Neural crest cell (in vitro differentiated cells): ENCODE measurements at places on chromosomes 7 and 10. TPM values are rescaled to one million over a fixed set of nuclear protein-coding genes. Genes with fewer than 3 reads are reported as not detected.

SH2D4B gene
- total RNA-seq, result 0.09 and 0.16 TPM in 2 replicates

DNA sequence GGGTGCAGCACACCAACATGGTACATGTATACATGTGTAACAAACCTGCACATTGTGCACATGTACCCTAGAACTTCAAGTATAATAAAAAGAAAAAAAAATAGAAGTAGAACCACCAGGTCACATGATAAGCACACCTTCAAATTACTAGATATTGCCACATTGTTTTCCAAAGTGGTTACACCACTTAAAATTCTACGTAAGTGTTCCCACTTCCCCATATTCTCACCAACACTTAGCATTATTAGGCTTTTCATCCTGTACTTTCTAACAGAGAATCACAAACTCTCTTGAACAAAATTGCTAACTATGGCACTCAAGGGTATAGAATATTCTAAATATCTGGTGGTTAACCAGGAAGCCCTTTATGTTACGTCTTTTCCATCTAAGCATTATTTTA lies 22.6 kb downstream of the SH3PXD2A start:
- H3K36me3 ChIP-seq, result peaks cover 9% of the 10 kb centered on the region
- no peak for DNase-seq
- H3K4me3 ChIP-seq, result no peak overlapping the region
- H3K27me3 ChIP-seq, result no peaks in the 10 kb centered on the region

BICC1 gene
- 2.4 and 2.5 TPM in 2 replicates for total RNA-seq

GRCh38 chr7:95861041-95861440 lies 88.7 kb downstream of the DYNC1I1 start:
- H3K4me1 ChIP-seq, result no peaks in the 10 kb centered on the region
- H3K36me3 ChIP-seq, result no peaks in the 10 kb centered on the region
- DNase-seq, result no peak
- H3K27me3 ChIP-seq, result no peaks in the 10 kb centered on the region
- H3K27ac ChIP-seq, result no peak overlapping the region

GRCh38 chr10:131694781-131695495 lies 205.9 kb upstream of the PPP2R2D start:
- H3K4me3 ChIP-seq, result no peak overlapping the region
- no peak overlapping the region for H3K27ac ChIP-seq
- H3K36me3 ChIP-seq, result no peaks in the 10 kb centered on the region
- no peak for DNase-seq
- peaks cover 16% of the 10 kb centered on the region for H3K27me3 ChIP-seq
- peaks cover 26% of the 10 kb centered on the region for H3K4me1 ChIP-seq

GRCh38 chr10:129416956-129417765 lies 49.9 kb upstream of the MGMT start:
- DNase-seq, result no peak
- H3K27ac ChIP-seq, result no peak overlapping the region
- no peaks in the 10 kb centered on the region for H3K36me3 ChIP-seq
- H3K4me3 ChIP-seq, result no peak overlapping the region
- peaks cover 3% of the 10 kb centered on the region for H3K27me3 ChIP-seq

DNA sequence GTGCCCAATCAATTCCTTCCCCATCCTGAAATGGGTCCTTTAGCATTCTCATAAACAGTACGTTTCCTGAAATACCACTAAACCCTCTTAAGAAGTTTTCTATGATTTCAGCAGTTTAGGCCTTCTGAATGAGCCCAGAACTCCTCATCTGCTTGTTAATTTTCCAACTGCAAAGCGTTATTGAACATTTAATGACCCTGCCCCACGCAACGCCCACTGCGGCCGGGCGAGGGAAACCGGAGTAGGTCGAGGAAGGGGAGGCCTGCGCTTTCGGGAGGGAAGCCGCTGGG lies 608 bp upstream of the UBN2 start:
- DNase-seq, result no peak
- peaks cover 22% of the 10 kb centered on the region for H3K27me3 ChIP-seq
- peak overlapping the region; percentile 59 for H3K27ac ChIP-seq
- H3K4me1 ChIP-seq, result peaks cover 32% of the 10 kb centered on the region
- H3K36me3 ChIP-seq, result peaks cover 3% of the 10 kb centered on the region

DNA sequence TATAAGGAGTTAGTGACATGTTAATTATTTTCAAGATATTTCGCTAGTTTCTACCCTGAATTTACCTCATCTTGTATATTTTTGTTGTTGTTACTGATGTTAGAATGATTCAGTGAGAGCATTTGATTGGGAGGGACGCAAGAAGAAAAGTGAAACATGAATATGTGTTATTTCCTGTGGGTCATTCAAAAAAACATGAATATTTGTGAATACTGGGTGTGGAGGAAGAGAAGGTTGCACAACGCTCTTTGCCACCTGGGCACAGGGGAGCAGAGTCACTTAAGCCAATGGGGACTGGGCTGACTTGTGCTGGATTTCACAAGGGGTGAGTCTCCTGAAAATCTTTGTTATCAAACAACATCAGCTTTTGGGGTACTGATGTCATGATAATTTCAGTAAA lies 39.5 kb downstream of the AGK start:
- no peak overlapping the region for H3K27ac ChIP-seq
- H3K4me3 ChIP-seq, result no peak overlapping the region
- H3K36me3 ChIP-seq, result peaks cover 13% of the 10 kb centered on the region
- H3K4me1 ChIP-seq, result peaks cover 7% of the 10 kb centered on the region
- no peaks in the 10 kb centered on the region for H3K27me3 ChIP-seq

CYP3A4 gene
- total RNA-seq, result not detected in 2 replicates

GRCh38 chr10:130764651-130765050 lies 546.9 kb downstream of the TCERG1L start:
- no peaks in the 10 kb centered on the region for H3K4me1 ChIP-seq
- H3K36me3 ChIP-seq, result no peaks in the 10 kb centered on the region
- no peak for DNase-seq

DNA sequence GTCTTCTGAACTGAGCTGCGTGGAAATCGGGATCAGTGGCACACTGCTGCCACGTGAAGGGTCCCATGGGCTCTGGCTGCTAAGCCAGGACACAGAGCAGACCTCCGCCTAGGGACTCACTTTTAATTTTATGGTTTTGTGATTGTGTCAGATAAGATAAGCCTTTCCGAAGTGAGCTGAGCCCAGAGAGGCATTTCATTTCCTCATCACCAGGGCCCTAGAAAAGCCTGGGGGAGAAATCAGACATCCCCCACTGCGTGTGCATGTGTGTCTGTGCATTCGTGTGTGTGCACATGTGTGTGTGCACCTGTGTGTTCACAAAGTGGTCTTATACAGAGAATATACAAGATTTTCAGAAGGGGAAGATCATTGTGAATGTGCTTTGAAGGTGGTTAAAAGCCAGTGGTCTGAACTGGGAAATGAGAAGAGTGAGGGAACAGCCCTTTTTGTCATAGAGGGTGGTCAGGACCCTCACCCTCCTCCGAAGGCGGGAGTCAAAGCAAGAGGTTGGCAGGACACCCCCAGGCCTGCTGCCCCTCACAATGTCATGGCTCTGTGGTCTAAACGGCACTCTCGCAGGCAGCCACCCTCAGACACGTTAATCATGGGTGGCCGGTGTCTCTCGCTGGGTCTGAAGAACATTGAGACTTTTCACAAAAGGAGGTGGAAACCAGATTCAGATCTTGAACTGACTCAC lies 176.1 kb upstream of the PFKP start:
- no peak overlapping the region for H3K27ac ChIP-seq
- no peak overlapping the region for H3K4me3 ChIP-seq
- DNase-seq, result no peak
- H3K4me1 ChIP-seq, result no peaks in the 10 kb centered on the region
- no peaks in the 10 kb centered on the region for H3K27me3 ChIP-seq
- no peaks in the 10 kb centered on the region for H3K36me3 ChIP-seq

DNA sequence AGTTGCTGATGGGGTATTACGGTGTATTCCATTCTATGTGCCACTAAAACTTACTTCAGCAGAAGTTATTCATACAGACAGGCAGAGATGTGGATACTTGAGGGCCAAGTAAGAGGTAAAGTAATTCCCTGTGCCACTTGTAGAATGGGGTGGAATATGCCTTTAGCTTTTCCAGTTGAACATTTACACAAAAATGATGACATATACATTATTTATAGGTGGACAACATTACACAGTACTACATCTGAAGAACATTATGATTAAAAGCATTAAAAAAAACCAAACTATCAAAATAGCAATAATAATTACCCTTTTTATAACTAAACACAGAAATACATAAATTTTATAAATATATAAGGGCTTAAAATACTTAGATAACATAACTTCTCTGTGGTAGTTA lies 3.5 kb upstream of the SEMA3E start:
- H3K4me3 ChIP-seq, result no peak overlapping the region
- H3K4me1 ChIP-seq, result peaks cover 17% of the 10 kb centered on the region
- DNase-seq, result no peak
- no peak overlapping the region for H3K27ac ChIP-seq
- H3K27me3 ChIP-seq, result peaks cover 12% of the 10 kb centered on the region
- H3K36me3 ChIP-seq, result no peaks in the 10 kb centered on the region

PIK3CG gene
- not detected in 2 replicates for total RNA-seq

SCIN gene
- total RNA-seq, result not detected in 2 replicates

DNA sequence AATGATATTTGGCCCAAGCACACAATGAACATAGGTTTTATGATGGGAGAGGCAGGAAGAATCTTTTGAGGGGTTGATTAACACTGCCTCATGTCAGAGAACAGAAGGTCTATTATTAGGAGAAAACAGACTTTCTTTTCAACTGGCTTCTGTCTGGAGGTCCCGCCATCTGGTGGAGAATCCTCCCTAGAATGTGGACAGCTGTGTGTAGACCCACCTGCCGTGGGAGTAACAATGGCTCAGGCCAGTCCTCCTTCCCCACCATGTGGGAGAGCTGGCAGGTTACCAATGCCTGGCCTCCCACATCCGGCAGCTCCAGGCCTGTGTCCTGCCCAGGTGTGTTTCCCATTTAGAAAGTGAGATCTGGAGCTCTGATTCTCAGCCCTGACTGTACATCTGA lies 70.4 kb upstream of the AOAH start:
- DNase-seq, result no peak
- no peak overlapping the region for H3K4me3 ChIP-seq
- peaks cover 2% of the 10 kb centered on the region for H3K36me3 ChIP-seq
- no peaks in the 10 kb centered on the region for H3K27me3 ChIP-seq

DNA sequence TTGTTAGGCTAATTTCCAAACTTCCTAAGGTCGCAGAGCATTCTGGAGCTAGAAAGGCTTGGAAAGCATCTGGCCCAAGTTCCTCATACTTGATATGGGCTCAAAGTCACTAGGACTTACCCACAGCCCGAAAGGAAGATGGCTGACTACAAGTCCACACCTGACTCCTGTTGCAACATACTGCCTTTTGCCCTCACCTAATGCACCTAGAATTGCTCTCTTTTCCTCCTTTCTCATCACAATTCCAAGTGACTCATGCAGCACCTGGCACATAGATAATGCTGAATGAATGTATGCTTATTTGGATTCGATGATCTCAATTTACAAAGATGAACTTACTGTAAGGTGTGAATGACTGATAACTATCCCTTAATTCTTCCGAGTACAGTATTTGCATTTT lies 131.5 kb downstream of the SORBS1 start:
- H3K27me3 ChIP-seq, result no peaks in the 10 kb centered on the region
- H3K27ac ChIP-seq, result no peak overlapping the region
- peaks cover 33% of the 10 kb centered on the region for H3K4me1 ChIP-seq
- H3K4me3 ChIP-seq, result no peak overlapping the region
- no peak for DNase-seq

HOGA1 gene
- total RNA-seq, result 0.23 and 0.36 TPM in 2 replicates

CFTR gene
- not detected in 2 replicates for total RNA-seq

DNA sequence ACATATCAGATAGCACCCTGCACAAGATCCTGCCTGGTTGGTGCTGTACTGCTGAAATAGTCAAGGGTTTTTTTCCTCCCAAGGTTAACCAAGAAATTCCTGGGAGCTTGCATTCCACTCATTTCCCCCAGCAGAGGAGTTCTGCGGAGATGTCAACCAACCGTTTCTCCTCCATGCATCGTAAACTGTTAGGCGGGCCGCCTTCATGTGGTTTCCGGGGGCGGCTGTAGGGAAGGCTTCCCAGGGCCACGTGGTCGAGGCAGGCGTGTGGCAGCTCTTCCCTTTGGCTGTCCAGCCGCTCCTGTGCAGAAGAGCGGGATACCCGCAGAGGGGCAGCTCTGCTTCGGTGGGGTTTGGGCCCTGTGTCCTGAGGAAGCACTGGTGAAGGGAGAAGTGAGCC lies 113.7 kb downstream of the RGS10 start:
- H3K4me3 ChIP-seq, result no peak overlapping the region
- no peaks in the 10 kb centered on the region for H3K27me3 ChIP-seq
- DNase-seq, result no peak
- H3K36me3 ChIP-seq, result peaks cover 10% of the 10 kb centered on the region
- no peak overlapping the region for H3K27ac ChIP-seq

- H3K36me3 ChIP-seq, result no peaks in the 10 kb centered on the region
- no peaks in the 10 kb centered on the region for H3K27me3 ChIP-seq
- no peak overlapping the region for H3K27ac ChIP-seq
- H3K4me1 ChIP-seq, result no peaks in the 10 kb centered on the region
- no peak overlapping the region for H3K4me3 ChIP-seq
These were observed 4.4 kb downstream of the TBATA start for GRCh38 chr10:70780772-70781171.

GPC2 gene
- 97.8 and 106 TPM in 2 replicates for total RNA-seq

DNA sequence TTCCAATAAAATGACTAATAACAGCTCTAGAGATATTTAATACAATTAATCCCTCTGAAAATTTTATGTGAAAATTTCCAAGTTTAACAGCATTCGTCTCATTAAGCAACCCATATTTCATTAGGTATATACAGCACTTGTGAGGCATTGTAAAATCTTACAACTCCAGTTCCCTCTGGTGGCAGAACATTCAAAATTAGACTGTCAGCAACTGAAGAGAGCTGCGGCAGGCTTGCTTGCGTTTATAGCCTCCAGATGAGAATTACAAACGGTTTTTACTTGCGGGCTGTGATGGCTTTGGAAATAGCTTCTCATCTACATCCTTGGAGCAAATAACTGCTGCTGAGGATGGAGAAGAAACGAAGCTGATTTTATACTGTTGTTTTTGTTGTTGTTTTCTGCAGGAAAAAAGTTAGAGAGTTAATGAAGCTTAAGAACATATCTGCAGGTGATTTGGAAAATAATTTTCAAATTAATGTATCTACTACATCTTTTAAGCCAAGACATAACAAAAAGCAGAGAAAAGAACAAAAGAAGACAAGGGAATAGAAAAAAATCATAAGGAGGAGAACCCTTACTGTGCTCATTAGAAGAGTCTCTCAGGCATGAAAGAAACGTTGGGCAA lies 171.3 kb downstream of the MAGI2 start:
- DNase-seq, result no peak
- H3K4me3 ChIP-seq, result no peak overlapping the region
- no peaks in the 10 kb centered on the region for H3K36me3 ChIP-seq

GPR15LG gene
- not detected in 2 replicates for total RNA-seq

DNA sequence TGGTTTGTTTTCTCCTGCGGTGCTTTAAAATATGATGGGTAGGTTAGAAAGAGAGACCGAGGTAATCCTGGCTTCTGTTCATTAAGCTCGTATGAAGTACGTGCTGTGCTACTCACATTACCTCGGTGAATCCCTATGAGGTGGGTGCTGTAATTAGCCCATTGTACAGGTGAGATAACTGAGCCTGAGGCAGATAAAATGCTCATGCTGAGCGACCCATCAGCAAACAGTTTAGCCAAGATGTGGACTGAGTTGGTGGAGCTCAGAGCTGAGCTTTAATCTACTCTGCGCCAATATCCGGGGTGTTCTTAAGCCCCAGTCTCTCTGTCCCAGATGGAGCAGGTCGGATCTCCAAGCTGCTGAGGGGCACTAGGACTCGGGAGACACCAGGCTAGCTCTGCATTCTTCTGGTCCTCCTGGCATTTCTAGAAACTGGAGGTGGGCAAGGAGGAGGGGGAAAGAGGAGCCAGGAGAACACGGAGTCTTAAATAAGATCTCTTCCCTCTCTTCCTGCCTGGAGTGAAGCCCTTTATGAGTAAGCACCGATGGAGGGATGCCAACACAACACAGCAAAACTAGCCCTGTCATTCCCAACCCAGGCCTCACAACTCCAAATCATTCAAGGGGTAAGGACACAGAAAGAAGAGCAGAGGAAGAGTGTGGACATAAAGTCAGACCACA lies 458.5 kb downstream of the KCNMA1 start:
- peaks cover 16% of the 10 kb centered on the region for H3K27me3 ChIP-seq
- H3K4me1 ChIP-seq, result no peaks in the 10 kb centered on the region
- H3K36me3 ChIP-seq, result no peaks in the 10 kb centered on the region
- H3K27ac ChIP-seq, result no peak overlapping the region

IFT22 gene
- total RNA-seq, result 48.0 and 54.3 TPM in 2 replicates
